ENCODE measurements at places on chromosomes 13 and 19. TPM values are rescaled to one million over a fixed set of nuclear protein-coding genes. Genes with fewer than 3 reads are reported as not detected.

The ZNF610 gene
- 1.8 TPM for total RNA-seq

The SMIM44 gene
- not detected for total RNA-seq

The CEACAM3 gene
- not detected for total RNA-seq

The HCST gene
- 53.4 TPM for total RNA-seq

The IFNL1 gene
- not detected for total RNA-seq

The DHDH gene
- total RNA-seq: 0.53 TPM

The FCAR gene
- not detected for total RNA-seq

The RUVBL2 gene
- 159 TPM for total RNA-seq

The EHD2 gene
- total RNA-seq: 0.07 TPM

The PEPD gene
- total RNA-seq: 49.0 TPM

GRCh38 chr19:46451352-46451751 lies 20.0 kb downstream of the PNMA8A start:
- no peak for DNase-seq
- no peaks in the 10 kb centered on the region for H3K36me3 ChIP-seq
- H3K4me3 ChIP-seq: no peak overlapping the region
- H3K27ac ChIP-seq: no peak overlapping the region
- no peaks in the 10 kb centered on the region for H3K4me1 ChIP-seq
- no peaks in the 10 kb centered on the region for H3K27me3 ChIP-seq

DNA sequence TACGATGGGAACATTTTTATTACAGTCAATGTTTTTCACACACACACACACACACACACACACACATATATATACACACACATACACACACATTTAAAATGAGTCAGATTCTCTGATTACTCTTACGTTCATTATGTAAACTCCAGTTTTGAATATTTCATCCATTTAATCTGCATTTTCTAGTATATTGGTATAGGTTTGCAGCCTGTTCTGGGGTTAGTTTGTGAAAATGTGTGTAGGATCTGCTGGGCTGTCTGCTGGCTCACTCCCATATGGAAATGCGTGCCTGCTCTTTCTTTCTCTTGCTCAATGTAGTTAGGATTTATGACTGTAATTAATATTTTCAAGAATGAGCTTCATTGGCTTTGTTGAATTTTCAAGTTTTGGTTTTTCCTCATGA lies 7.1 kb downstream of the LILRB2 start:
- H3K4me3 ChIP-seq: no peak overlapping the region
- no peak for DNase-seq
- H3K27me3 ChIP-seq: no peaks in the 10 kb centered on the region
- no peaks in the 10 kb centered on the region for H3K36me3 ChIP-seq

GRCh38 chr19:16402041-16402440 lies 69.7 kb downstream of the EPS15L1 start:
- H3K4me1 ChIP-seq: peaks cover 15% of the 10 kb centered on the region
- H3K27me3 ChIP-seq: no peaks in the 10 kb centered on the region
- peaks cover 24% of the 10 kb centered on the region for H3K36me3 ChIP-seq
- H3K27ac ChIP-seq: no peak overlapping the region
- DNase-seq: no peak

GRCh38 chr13:28679628-28680027 lies 20.7 kb downstream of the POMP start:
- H3K4me3 ChIP-seq: no peak overlapping the region
- H3K27me3 ChIP-seq: no peaks in the 10 kb centered on the region
- no peak overlapping the region for H3K27ac ChIP-seq
- no peaks in the 10 kb centered on the region for H3K4me1 ChIP-seq
- no peak for DNase-seq

GRCh38 chr13:102933122-102933521 lies 87.3 kb downstream of the ERCC5 start:
- H3K27me3 ChIP-seq: no peaks in the 10 kb centered on the region
- H3K27ac ChIP-seq: no peak overlapping the region
- no peaks in the 10 kb centered on the region for H3K4me1 ChIP-seq
- H3K36me3 ChIP-seq: no peaks in the 10 kb centered on the region
- DNase-seq: no peak
- no peak overlapping the region for H3K4me3 ChIP-seq

DNA sequence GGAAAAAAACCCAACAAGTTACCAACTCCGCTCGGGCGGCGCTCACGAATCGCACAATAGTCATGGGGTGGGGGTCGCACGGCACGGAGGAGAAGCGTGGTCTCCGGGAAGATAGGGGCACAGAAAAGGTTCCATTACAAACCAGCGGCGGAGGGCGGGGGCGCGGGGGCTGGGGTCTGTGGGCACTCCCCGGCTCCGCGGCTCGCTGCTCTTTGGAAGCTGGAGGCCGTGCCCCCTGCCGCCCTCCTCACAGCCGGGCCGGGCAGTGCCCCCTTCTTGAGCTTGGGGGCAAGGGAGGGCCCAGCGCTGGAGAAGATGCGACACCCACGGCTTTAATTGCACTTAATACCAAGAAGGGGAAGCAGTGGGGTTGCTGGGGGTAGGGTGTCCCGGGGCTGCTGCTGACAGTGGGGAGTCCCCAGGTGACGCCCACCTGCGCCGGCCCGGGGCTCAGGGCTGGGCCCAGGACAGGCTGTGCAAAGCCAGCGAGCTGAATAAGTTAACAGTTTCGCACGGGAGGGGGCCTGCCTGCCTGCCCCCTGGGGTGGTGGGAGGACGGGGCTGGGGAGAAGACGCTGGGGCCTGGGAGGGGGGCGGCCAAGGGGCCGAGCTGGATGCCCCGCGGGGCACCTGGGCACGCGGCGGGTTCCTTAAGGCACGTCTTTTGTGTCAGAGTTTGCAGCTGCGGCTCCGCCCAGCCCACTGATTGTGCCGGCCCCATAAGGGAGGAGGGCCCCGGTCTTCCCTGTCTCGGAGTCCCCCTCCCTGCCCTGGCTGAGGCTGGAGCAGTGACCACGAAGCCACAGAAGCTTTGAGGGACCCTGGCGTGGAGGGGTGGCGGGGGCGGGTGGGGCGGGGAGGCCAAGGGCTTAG lies 9.8 kb downstream of the DCAF15 start:
- no peaks in the 10 kb centered on the region for H3K4me1 ChIP-seq
- H3K27me3 ChIP-seq: no peaks in the 10 kb centered on the region
- H3K4me3 ChIP-seq: no peak overlapping the region
- peaks cover 25% of the 10 kb centered on the region for H3K36me3 ChIP-seq

GRCh38 chr19:52007451-52007805 lies 583 bp downstream of the ZNF615 start:
- peak overlapping the region; percentile 91 for H3K27ac ChIP-seq
- H3K36me3 ChIP-seq: peaks cover 11% of the 10 kb centered on the region
- H3K4me3 ChIP-seq: peak overlapping the region; percentile 94
- DNase-seq: no peak

DNA sequence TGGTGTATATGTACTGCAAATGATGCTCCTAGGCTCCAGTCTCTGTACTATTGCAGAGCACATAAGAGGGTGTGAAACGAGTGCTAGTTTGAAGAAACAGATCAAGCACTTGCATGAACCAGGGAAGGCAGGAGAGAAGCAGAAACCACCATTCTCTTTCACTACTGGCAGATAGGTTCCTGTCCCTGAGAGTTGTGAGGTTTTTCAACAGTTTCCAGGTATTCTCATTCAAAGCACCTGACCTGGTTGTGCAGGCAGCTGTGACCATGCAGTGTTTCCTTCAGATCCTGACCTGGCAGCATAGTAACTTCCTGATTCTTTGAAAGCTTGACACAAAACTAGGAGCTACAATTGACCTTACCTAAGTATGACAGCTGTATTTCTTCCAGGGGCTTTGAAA lies 164.9 kb downstream of the UFM1 start:
- no peak overlapping the region for H3K4me3 ChIP-seq
- H3K27ac ChIP-seq: no peak overlapping the region
- no peaks in the 10 kb centered on the region for H3K4me1 ChIP-seq
- DNase-seq: no peak
- H3K27me3 ChIP-seq: no peaks in the 10 kb centered on the region

DNA sequence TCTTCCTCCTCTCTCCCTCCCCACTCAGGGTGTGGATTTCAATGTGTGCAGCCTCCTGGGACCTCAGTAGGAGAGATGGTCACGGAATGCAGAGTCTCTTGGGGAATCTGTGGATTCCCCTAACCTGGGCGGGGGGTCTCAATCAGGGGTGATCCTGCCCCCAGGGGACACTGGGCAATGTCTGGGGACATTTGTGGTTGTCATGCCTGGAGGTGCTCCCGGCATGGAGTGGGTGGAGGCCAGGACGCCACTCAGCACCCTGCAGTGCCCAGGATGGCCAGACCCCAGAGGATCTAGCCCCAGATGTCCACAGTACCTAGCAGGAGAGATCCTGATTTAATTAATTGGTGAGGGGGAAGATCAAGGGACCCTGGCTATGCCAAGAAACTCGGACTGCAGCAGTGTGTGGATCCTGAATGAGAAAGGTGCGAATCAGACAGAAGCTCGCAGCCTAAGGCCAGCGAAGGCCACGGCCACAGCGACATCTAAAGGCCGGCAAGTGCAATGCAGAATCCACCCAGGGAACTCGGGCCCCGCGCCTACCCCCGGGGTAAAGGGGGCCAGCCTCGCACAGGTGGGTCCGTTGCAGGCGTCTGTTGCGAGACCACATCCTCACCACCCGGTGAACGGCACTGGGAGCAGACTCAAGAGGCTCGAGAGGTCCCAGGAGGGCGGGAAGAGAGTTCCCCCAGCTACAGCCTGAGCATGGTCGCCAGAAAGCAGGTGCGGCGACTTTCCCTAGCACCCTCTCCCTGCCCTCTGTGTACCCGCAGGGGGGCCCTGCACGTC lies 88.8 kb downstream of the GNG7 start:
- no peaks in the 10 kb centered on the region for H3K27me3 ChIP-seq
- peaks cover 41% of the 10 kb centered on the region for H3K4me1 ChIP-seq
- no peak overlapping the region for H3K27ac ChIP-seq
- H3K36me3 ChIP-seq: no peaks in the 10 kb centered on the region
- no peak overlapping the region for H3K4me3 ChIP-seq
- peak; percentile 68 for DNase-seq

GRCh38 chr13:62908321-62908720 lies 1492.7 kb upstream of the PCDH20 start:
- H3K27ac ChIP-seq: no peak overlapping the region
- no peak for DNase-seq
- H3K36me3 ChIP-seq: no peaks in the 10 kb centered on the region
- H3K4me1 ChIP-seq: no peaks in the 10 kb centered on the region
- H3K27me3 ChIP-seq: no peaks in the 10 kb centered on the region
- H3K4me3 ChIP-seq: no peak overlapping the region

GRCh38 chr19:439167-439900 lies 21.5 kb downstream of the SHC2 start:
- no peak overlapping the region for H3K4me3 ChIP-seq
- no peak for DNase-seq
- no peaks in the 10 kb centered on the region for H3K4me1 ChIP-seq
- no peaks in the 10 kb centered on the region for H3K36me3 ChIP-seq
- H3K27ac ChIP-seq: no peak overlapping the region

DNA sequence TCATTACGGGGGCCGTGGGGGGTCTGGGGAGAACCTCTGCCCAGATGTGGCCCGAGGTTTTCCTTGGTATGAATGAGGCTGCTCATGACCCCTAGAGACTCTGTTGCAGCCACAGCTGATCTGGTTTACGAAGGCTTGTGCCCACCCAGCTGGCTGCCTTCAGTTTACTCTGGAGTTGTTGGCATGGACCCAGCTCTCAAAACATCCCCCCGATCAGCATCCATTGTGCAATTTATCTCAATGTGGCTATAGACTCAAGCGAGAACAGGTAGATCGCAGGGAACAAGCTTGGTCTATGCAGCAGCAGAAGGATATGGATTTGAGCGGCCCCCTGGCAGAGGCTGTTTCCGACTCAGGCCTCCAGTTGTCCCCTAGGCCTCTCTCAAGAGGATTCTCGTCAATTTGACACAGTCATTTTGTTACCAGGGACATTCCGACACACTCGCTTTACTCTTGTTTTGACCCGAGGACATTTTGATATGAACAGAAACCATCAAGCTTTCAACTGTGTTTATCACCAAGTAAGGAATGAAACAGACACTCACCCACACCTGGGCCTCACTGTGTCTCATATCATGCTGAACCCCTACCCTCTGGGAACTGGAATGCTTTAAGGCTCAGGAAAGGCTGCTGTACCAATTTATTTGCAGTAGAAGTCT lies 161.5 kb downstream of the KATNAL1 start:
- H3K36me3 ChIP-seq: no peaks in the 10 kb centered on the region
- peak overlapping the region; percentile 35 for H3K4me3 ChIP-seq
- H3K27ac ChIP-seq: peak overlapping the region; percentile 38

DNA sequence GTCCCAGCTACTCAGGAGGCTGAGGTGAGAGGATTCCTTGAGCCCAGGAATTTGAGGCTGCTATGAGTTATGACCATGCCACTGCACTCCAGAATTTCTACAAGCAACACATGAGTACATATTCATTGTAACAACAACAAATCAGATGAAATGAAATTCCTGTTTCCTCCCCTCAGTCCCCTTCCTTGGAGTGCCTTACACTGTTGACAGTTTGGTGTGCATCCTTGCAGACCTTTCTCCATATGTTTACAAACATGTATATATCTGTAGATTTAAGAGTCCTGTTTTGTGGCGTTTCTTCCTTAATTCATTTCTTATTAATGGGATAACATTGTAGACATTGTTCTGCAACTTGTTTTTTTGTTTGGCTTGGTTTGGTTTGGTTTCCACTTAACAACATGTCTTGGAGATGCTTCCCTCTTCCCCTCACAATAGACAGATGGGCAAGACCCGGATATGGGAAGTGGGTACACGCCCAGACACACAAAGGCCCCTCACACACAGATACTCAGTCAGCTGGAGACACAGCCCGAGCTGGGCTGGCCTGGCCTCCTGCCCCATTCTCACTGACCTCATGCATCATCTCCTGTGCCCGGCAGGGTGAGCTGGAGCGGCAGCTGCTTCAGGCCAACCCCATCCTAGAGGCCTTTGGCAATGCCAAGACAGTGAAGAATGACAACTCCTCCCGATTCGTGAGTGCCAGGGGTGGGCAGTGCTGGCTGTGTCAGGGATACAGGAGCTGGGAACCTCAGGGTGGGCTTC lies 21.7 kb downstream of the MYH14 start:
- H3K36me3 ChIP-seq: no peaks in the 10 kb centered on the region
- H3K4me3 ChIP-seq: no peak overlapping the region
- H3K27ac ChIP-seq: no peak overlapping the region

DNA sequence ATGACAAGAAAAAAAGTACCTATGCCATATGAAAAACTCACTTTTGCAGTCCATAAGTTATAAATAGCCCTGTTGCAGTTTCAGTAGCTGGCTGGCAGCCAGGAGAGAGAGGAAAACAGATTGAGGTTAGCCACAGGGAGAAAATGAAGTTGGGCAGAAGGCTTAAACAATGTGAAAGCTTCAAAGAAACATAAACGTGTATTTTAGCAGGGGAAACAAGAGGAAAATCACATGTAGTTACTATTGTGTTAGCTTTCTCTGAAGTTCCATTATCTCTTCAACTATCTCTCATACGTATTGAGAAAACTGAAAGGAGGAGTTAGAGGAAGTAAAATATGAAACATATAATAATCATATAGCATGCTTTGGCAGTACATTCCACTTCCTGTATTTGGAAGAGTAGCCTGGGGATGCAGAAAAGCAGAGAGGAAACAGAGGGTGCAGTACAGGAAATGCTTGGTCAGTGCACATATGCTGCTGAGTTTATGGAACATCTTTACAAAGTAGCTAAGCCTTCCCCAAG lies 1551.1 kb downstream of the EFNB2 start:
- no peaks in the 10 kb centered on the region for H3K27me3 ChIP-seq
- peak; percentile 19 for DNase-seq
- peaks cover 8% of the 10 kb centered on the region for H3K4me1 ChIP-seq

GRCh38 chr13:74452881-74453280 lies 318.7 kb upstream of the KLF12 start:
- no peak for DNase-seq
- no peaks in the 10 kb centered on the region for H3K27me3 ChIP-seq
- no peak overlapping the region for H3K27ac ChIP-seq
- H3K4me1 ChIP-seq: no peaks in the 10 kb centered on the region
- H3K36me3 ChIP-seq: no peaks in the 10 kb centered on the region
- H3K4me3 ChIP-seq: no peak overlapping the region

Data from CD8-positive, alpha-beta memory T cell (primary cell).